GM23248 (cell line): ENCODE measurements at places on chromosomes 13 and 19.

DNA sequence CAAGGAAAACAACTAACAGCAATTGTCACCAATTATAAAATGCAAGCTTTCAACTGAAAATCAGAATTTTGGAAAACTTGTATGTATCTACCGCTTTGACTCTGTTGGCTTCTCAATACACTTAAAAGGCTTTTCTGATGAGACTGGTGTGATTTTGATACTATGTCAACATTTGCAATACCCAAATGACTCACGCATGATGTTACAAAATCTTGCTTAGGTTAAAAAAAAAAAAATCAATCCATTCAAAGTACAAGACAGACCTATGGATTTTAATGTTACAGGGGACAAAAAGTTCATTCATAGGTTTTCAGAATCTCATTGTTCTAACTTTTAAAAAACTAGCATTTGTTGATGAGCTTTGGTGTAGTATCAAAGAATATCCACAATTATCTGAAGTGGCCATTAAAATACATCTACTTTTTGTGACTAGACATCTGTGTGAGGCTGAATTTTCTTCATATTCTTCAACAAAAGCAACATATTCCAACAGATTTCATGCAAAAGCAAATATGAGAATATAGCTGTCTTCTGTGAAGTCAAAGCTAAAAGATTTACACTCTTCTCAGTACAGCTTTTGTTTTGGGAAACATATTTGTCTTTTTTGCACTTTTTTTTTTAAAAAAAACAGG lies 10.7 kb downstream of the ELF1 start:
- peak; percentile 89 for DNase-seq

DNA sequence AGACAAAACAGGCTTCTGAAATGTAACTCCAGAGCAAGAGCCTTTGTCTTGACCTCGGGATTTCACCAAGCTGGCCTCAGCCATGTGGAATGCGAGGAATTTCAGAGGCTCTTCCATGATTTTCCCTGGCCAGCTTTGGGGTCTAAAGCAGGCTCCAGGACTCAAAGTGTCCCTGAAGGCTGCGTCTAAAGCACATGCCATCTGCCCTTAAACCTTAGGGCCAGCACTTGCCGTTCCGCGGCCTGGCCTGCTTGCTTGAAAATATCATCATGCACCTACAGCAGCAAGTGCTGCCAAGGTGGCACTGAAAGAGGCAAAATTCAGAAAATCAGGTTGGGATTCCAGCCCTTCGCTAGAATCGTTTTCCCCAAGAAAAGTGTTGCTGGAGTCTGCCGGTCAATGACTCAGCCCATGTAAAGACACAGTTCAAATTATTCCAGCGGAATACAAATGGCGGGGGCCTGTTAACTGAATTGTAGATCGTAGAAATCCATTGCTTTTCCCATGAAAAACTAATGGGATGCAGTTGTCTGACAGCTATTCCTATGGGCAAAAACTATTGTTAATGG lies 105.7 kb upstream of the RAP2A start:
- DNase-seq, result peak; percentile 56

DNA sequence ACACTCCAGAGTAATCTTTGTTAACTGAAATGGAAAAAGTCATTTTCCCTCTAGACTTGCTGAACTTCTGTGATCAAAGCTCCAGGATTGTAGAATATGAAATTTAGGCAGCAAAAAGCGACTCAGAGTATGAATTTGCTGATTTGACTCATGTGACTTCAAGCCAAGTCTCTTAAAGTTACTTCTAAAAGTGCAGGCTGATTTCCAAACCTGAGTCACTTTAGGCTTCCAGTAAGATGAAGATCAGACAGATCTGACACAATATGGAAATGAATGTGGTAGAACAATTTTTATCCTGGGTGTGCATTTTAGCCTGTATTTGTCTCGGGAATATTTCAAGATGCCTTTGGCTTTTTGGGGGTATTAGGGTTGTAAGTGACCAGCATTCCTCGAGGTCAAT lies 151.0 kb upstream of the TMTC4 start:
- DNase-seq, result peak; percentile 71

- peak; percentile 91 for DNase-seq
These were observed 35.7 kb downstream of the TSKS start for GRCh38 chr19:49727217-49728030.

GRCh38 chr13:66210677-66211076 lies 1019.5 kb downstream of the PCDH9 start:
- peak; percentile 5 for DNase-seq

- no peak for DNase-seq
These were observed 515.3 kb downstream of the IRS2 start for GRCh38 chr13:109271061-109271460.

- peak; percentile 99 for DNase-seq
These were observed at the start of gene CTU1 for GRCh38 chr19:51108066-51108804. Gene CTU1, minus strand, starts transcription at chr19:51108409. Its CDS starts 3,840 bp downstream, at chr19:51104569.

DNA sequence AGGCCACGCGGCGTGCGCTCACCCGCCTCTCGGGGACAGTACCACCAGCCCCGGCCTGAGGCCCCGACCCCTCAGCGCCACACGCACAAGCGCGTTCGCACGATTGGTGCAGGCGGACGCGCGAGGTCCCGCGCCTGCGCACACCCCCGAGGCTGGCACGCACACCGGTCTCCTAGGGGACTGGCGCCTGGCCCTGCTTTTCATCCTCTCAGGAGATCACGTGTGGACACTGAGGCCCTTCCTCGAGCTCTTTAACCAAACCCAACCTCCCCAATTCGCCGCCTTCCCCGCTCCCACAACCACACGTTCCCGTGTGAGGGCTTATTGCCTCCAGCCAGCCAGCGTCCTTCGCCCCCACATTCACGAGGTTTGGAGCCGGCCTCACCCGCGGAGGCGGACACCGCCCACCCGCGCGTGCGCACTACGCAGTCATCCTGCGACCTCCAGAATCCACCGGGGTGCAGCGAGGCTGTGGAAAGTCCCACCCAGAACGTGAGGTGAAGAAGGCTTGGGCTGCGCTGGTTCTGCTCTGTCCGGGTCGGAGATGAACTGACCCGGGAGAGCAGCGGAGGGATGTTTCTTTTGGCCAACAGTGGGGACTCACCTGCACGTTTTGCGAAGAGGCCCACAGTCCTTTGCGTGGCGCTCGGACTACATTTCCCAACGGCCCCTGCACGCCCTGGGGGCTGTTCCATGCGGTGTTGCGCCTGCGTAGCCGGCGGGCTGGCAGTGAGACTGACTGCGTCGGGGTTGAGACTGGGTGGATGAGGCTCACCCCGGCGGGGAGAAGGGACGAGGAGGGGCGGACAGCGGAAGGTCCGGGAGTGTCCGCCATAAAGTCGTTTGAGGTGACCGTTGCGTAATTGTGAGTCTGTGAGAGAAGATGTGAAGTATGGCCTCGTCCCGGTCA lies 539 bp upstream of the ZNF667 start:
- DNase-seq, result peak; percentile 98

DNA sequence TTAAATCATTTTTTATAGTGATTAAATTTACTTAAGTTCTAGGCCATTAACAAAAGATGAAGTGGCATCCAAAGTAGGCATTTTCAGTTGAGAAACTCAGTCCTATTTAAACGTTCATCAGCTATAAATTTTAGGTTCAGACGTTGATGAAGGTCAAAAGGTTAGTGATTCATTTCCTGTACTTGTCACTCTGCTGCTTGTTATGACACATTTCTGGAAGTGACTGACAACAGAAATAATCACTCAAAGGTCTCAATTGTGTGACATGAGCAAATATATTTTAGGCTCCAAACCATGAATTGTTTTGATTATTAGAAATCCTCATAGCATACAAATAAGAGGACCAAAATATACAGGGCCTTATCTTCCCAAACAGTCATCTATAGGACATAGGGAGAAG lies 10.3 kb upstream of the EDNRB start:
- DNase-seq, result no peak

- DNase-seq, result peak; percentile 34
These were observed 6.5 kb upstream of the OPA3 start for GRCh38 chr19:45591004-45591637.

GRCh38 chr13:41327994-41328790 lies 17.1 kb downstream of the NAA16 start:
- DNase-seq, result no peak

DNA sequence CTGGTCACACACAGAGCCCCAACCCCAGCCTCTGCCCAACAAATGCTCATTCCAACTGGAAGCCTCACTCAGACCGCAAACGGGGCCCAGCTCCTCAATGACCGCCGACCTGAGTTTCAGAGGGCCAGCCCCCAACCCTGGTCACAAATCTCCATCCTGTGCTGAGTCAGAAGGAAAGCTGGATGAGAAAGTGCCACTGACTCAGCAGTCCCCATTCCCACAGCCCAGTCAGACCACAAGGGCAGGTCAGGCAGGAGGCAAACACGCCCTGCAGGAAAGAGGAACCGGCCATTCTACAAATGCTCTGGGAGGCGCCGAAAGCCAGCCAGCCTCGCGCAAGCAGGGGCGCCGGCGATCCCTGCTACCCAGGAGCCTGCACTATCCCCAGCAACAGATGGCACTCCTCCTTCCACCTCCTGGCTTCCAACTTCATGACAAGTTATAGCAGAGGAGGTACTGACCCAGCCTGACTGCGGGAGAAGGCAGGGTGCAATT lies 14.1 kb upstream of the PRKD2 start:
- peak; percentile 92 for DNase-seq

- DNase-seq, result peak; percentile 97
These were observed at the start of gene IZUMO4 for GRCh38 chr19:2096480-2097202. Gene IZUMO4, plus strand, starts transcription at chr19:2096915. Its CDS starts 31 bp downstream, at chr19:2096946.

DNA sequence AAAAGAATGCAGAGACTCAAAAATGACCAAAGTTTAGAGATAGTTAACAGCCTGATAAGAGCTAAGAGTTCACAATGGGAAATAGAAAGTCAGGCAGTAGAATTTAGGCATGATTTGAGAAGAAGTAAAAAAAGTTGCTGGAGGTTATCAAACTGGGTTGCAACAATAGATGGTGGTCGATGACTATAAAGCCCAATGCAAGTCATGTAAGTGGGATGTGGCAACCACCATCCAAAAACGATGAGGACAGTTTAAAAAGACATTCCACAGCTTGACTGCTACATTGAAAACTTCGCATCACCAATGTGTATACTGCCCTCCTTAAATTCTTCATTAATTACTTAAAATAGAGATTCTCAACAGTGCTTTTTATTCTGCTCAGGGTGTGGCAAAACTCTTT lies 19.7 kb downstream of the ELF1 start:
- DNase-seq, result no peak

GRCh38 chr19:8569066-8569771 lies 8.0 kb downstream of the MYO1F start:
- DNase-seq, result peak; percentile 97

DNA sequence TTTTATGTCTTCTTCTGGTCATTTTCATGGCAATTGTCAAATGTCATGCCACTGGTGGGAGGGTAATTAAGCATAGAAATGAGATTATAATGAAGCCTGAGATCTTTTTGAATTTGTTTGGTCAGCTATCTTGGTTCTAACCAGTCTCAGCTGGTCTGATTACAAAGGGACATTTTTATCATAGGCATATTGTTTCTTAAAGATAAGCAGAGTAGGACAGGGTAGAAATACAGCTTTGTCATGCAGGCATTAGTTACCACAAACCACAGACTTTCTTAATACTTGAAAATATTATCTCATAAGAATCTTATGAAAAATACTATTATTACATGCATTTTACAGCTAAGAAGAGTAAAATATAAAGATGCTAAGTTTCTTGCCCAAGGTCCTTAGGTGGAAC lies 1761.5 kb downstream of the PCDH9 start:
- DNase-seq, result no peak

- DNase-seq, result peak; percentile 24
These were observed 84.5 kb upstream of the FRY start for GRCh38 chr13:31947105-31947504.

- peak; percentile 25 for DNase-seq
These were observed 3.0 kb downstream of the ZC3H4 start for GRCh38 chr19:47110521-47111005.

- peak; percentile 81 for DNase-seq
These were observed 831 bp downstream of the PGPEP1 start for GRCh38 chr19:18340990-18341868.

DNA sequence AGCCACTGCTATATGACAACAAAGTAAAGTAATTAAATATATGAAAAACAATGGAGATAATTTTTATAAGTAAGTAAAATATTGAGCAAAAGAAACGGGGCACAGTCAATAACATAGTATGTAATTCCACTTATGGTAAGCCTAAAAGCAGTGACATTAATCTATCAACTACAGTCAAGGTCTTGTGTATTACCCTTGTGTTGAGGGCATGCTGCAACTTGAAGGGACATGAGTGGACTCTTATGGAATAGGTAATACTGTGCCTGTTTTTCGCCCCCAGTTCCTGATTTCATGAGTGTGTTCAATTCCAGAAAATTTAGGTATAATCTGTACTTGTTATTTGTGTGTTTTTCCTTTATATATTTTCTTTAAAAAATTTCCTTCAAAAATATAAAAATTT lies 201.3 kb upstream of the SLITRK6 start:
- no peak for DNase-seq

DNA sequence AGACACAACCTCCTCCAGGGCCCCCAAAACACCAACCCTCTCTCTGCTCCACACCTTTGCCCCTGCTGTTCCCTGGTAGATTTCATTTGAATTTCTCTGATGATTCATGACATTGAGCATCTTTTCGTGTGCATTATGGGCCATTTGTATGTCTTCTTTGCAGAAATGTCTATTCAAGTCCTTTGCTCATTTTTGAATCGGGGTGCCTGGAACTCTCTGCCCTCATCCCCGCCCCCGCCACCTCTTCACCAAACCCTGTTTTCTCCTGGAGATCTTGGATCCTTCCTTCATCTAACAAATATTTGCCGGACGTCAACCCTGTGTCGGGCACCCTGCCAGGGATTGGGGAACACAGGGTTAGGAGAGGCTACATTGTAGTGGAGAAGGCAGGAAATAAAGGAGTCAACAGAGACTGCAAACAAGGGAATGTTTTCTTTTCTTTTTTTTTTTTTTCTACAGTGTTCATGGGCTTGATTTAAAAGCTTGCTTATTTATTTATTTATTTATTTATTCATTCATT lies 25.5 kb upstream of the SLC1A5 start:
- DNase-seq, result no peak

GRCh38 chr13:95784161-95784899 lies 107.4 kb downstream of the DNAJC3 start:
- DNase-seq, result peak; percentile 72

DNA sequence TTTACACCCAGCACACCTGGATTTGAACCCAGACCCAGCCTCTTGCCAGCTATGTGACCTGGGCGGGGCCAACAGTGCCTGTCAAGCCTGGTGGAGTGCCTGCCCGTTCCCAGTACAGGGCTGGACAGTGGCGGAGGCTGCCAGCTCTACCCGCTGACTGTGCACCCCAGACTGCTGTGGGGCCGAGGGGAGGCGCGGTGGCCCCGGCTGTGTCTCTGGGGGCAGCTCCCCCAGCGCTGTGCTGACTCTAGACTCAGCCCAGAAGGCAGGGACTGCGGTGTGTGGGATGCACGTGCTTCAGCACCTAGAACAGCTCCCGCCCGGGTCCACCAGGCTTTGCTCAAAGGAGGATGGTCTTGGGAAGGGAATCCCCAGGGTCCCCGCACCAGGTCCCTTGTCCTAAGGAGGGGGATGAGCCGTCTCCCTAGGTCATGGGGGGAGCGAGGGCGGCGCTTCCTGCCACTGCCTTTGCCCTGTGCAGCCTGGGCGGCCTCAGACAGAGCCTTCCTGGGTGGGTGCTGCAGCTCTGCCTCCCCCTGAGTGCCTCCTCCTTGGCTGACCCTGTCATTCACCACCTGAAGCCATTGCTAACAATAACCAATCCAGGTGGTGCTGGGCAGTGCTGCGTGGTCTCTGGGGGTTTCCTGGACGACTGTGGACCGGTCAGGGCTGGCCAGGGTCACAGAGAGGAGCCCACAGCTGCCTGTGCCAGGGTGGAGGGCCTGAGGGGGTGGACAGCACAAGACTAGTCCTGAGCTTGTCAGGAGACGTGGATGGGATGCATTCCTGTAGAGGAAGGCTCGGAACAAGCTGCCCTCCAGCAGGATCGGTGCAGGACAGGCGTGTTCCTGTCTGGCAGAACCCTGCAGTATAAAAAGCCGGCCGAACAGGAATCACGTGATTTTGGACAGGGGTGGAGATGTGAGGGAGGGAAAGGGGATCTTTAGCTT lies 18.6 kb downstream of the TMEM255B start:
- peak; percentile 52 for DNase-seq
